ENCODE measurements at places on chromosomes 1 and 21.
A peak's percentile ranks its signal among the peaks of the same experiment; 100 is the strongest.

- no peak for DNase-seq
Measured at GRCh38 chr1:1630191-1630964, 1.6 kb upstream of the MMP23B start.

- no peak for DNase-seq
Measured at GRCh38 chr1:54894271-54894670, 7.3 kb upstream of the DHCR24 start.

DNA sequence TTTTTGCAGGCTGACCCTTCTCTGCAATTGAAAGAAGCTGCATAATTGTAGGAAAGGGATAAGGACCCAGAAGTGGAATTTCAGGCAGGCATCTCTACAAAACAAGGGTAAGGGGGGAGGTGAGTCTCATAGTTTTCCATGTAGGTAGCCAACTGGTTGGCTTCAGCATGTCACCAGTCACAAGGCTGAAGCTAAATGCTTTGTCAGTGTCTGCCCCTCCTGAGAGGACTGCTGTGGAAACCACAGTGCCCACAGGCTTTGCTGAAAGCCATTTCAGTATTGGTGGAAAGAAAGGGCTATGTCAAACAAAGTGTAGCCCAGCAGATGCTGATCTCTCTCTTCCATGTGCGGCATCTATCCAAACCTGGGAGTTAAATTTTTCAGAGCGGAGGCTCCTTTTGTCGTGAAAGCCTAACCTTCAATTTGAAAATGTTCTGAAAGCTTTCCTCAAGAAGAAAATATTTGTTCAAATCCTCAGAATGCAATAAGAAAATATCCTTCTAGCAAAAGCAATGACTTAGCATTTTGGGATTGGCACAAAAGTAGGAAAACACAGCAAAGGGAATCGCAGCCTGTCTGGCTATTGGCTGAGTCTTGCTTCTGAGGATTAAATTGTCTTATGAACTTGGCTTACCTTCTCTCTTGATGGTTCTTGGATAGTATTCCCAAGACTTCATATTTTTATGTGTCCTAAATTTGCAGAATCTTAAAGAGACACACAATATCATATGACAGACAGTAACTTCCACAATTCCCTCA is 591.7 kb downstream of the PLPP3 start:
- DNase-seq: no peak

- DNase-seq: peak; percentile 6
Measured at GRCh38 chr1:34885405-34886247, 26.1 kb upstream of the SMIM12 start.

- peak; percentile 87 for DNase-seq
Measured at GRCh38 chr1:241612533-241613477, 27.4 kb downstream of the CHML start.

DNA sequence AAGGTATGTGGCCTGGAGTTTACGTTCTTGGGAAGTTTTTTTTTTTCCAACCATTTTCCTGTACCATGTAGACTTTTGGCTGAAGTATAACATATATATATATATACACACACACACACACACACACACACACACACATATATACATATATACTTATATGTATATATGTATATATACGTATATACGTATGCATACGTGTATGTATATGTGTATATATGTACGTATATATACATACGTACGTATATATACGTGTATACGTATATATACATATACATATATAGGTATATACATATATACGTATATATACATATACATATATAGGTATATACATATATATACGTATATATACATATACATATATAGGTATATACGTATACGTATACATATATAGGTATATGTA is 18.9 kb downstream of the CR1 start:
- DNase-seq: no peak

DNA sequence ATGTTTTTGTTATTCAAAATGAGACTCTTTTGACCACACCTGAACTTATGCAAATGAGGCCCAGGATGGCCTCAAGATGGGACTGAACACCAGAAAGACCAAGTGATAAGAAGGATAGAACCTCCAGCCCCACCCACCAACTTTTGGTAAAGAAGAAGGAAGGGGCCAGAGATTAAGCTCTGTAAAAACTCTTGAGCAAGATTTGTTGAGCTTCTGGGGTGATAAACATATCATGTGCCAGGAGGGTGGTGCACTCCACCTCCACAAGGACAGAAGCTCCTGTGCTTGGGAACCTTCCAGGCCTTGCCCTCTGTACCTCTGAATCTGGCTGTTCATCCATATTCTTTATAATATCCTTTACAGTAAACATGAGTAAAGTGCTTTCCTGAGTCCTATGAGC is 5.3 kb downstream of the RSPH1 start:
- no peak for DNase-seq

DNA sequence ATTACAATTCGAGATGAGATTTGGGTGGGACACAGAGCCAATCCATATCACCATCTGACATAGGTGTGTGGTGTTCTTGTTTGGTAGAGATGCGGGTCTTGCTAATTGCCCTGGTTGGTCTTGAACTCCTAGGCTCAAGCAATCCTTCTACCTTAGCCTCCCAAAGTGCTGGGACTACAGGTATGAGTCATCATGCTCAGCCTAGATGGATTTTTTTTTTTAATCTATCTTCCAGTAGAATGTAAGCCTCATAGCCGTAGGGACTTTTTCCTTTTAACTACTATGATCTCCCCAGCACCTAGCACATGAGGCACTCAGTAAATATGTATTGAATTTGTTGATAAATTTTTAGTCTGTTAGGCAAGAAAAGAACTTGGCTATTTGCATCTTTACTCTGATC is 94.6 kb upstream of the TENT5C start:
- no peak for DNase-seq

GRCh38 chr1:91897016-91897415 is 11.1 kb upstream of the TGFBR3 start:
- DNase-seq: no peak

DNA sequence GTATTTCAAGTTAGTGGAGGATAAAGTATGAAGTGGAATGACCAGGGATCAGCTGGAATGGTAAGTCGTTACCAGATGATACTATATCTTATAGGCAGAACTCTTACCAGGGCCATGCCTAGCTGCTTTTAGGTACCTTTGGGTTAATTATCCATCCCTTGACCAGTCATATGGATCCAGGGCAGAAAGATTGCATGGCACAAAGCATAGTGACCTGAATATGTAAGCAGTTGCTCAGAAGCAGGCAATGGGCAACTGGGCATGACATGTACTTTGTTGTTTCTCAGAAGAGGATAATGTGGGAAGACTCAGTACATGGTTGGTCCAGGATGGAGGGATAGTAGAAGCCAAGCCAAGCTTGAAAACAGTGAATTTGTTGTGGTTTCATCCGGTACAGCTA is 87.2 kb downstream of the CLEC20A start:
- DNase-seq: no peak

DNA sequence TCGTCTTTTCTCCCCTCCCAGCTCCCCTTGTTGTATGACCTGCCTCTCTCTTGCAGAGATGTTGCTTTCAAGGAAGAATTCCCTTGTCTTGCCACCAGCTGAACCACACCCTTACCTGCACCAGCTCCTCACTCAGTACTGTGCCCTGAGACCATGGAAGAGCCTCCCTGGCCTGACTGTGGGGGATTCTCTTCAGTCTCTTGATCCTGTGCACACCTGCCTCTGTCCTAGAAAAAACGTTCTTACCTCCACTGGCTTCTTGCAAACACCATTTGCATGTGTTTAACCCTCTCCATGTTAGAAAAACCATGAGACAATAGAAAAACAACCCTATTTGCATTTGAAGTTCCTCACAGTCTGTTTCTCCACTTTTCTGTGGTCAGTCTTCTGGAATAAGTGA is 43.3 kb upstream of the FCRL4 start:
- DNase-seq: no peak

GRCh38 chr21:38352536-38353219 is 95.9 kb downstream of the KCNJ15 start:
- DNase-seq: peak; percentile 43

GRCh38 chr1:17258116-17258757 is 9.3 kb downstream of the PADI3 start:
- no peak for DNase-seq

GRCh38 chr1:110490791-110491451 is 28.1 kb downstream of the KCNA10 start:
- no peak for DNase-seq

DNA sequence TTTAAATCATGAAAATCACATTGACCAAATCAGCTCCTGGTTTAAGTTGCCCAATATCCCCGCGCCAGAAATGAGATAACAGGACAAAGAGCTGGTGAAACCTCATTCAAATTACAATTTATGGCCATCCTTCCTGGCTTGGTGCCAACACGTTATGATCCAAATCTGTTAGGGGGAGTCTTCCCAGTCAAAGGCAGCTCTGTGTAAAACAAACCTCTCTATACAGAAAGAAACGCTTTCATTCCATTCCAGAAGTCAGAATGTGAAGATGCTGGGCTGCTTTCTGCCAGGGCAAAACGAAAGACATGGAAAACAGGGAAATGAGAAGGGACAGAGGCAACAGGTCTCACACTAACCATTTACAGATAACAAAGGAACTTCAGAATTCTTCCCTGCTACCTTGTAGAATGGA is 53.5 kb upstream of the TIAM1 start:
- no peak for DNase-seq

- no peak for DNase-seq
Measured at GRCh38 chr1:59214248-59215208, 82.4 kb upstream of the FGGY start.

DNA sequence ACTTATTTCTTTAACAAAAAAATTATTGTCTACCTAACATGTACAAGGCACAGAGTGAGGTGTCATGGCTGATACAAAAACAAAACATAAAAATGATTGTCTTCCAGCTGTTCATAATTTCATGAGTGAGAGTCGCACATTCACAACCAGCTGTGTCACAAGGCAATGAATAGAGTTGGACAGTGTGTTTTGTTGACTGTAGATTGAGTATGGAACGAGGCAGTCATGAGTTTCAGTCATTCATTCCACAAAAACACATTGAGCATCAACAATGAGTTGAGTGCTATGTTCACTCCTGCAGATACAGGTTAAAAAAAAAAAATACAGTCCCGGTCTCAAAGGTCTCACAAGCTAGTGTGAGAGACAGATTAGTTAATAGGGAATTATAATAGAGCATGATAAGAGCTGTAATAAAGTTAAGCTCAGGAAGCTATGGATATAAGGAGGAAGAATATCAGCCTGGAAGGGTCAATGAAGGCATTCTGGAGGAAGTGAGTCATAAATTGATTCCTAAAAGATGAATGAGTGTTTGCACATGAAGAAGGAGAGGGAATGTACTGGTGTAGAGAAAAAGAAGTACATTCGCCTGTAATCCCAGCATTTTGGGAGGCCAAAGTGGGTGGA is 47.8 kb upstream of the ARHGAP29 start:
- DNase-seq: no peak

DNA sequence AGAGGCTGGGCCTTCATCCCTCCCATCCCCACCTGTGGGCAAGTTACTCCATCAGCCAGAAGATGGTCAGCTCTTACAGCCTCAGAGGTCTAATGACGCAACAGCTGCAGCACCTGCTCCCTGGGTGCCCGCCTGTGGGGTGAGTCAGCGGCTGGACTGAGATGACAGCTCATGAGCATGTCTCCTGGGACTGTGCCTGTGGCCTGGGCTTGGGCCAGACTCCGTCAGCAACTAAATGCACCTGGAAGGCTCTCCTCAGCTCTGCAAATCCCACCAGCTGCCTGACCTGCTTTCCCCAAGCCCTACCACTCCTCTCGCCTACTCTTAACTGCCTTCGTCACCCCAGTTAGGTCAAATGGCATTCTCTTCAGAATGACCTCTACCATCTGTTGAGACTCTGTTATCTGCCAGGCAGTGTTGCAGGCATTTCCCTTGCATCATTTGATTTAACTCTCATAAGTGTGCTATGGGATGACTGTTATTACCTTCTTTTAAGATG is 47.7 kb downstream of the ETS2 start:
- no peak for DNase-seq

GRCh38 chr1:219350172-219350931 is 176.7 kb downstream of the LYPLAL1 start:
- DNase-seq: no peak

DNA sequence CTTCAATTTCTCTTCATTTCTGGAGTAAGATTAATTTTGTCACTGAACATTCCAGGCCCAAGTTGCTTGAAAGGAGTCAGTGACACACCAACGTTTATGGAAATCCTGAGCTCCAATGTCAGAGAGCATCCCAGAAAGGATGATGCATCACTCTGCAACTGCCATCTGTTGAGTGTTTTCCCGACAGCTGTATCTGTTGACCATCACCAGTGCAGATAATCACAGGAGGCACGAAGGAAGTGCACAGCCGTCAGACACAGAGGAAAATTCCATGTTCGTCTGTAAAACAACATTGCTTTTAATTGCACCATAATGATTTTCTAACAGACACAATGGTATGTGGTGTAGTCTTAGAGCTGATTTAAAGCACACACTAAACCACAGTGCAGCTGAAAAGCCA is 376.7 kb upstream of the ADGRL2 start:
- DNase-seq: no peak

DNA sequence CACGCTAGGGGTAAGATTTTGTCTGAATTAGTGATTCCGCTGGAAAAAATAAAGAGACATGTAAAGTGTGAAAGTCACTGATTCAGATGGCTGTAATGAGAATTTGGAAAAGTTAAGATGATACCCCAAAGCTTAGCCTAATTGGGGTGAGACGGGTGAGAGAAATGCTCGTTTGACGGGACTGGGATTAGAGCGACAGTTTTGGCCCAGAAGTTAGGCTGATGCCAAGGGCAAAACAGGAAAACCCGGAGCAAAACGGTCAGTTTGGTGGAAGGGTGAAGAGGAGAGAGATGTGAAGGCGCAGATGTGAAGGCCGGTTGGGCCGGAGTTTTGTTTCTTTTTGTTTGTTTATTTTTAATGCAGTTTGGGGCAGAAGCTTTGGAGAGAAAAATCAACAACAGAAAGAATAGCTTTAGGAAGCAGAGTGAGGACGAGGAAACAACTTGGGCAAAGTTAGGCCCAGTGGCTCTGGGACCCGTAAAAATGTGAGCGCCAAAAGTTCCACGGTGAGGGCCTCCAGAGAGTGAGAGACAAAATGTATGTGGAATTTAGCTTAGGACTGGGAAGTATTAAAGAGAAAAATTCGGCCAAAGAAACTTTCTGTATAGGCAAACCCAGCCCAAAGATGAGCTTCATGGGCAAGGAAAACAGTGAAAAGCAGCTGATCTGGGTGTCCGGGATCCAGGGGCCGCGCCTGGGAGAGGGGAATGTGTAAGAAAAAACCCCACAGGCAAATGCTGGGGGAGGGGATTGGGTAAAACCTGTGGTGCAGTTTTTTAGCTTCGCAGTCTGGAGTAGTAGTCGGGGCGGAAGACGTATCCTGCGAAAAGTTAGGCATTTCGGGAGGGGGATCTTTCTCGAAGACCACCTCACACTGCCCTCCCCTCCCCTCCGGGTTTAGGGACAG is 1.2 kb downstream of the DMRTA2 start:
- no peak for DNase-seq

DNA sequence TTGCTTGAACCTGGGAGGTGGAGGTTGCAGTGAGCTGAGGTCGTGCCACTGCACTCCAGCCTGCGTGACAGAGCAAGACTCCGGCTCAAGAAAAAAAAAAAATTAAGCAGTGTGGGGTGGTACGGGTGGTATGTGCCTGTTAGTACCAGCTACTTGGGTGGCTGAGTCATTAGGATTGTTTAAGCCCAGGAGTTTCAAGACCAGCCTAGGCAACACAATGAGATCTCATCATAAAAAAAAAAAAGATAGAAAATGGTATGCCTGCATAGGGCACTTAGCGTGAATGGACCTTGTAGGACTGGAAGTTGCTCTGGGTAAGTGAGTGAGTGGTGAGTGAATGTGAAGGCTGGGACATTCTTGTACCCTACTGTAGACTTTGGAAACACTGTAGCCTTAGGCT is 37.0 kb downstream of the TBCE start:
- DNase-seq: no peak

Data from NCI-H460 (cell line).